ENCODE measurements at places on chromosomes 4 and X.

- no peak for DNase-seq
Measured at GRCh38 chr4:153159728-153160221, 44.5 kb upstream of the TRIM2 start.

GRCh38 chrX:153832728-153833127, 2.4 kb upstream of the PDZD4 start:
- no peak for DNase-seq

DNA sequence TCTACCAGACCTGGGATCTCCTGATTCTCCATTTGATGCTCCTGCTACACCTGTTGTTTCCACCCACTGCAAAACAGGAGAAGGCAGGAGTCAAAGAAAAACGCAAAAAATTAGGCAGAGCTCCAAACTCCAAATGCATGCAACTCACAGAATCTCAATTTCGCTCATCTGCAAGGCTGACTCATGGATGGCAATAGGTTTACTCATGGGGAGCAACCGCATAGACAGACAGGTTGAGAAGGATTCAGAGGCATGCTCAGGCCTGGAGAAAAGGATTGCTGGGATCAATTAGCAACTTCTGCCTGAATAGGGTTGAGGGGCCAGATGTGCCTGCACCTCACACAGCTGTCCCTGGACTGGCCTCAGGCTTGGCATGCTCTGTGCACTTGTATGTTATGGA, 231.0 kb downstream of the LDB2 start:
- DNase-seq, result peak; percentile 72

DNA sequence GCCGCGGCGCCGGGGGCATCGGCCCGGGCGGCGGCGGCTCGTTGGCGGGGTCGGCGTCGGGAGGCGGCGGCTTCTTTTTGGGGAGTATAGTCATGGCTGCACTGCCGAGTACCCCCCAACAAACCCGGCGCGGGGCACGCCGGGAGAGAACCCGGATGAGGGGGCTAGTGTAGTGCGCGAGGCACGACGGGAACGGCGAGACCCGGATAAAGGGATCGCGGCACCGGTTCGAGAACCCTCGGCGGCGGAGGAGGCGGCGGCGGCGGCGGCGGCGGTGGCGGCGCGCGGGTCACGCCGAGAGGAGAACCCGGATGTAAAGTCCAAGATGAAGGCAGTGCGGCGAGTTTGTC, at the start of gene OTUD5:
OTUD5 (minus strand) TSS at position 131 of the 350 bp plus-strand sequence; CDS start at position 94, 37 bp downstream.
- DNase-seq, result no peak

GRCh38 chr4:48979914-48980579, 6.0 kb upstream of the CWH43 start:
- no peak for DNase-seq

- DNase-seq, result no peak
Measured at GRCh38 chr4:9919047-9919446, 102.2 kb downstream of the SLC2A9 start.

DNA sequence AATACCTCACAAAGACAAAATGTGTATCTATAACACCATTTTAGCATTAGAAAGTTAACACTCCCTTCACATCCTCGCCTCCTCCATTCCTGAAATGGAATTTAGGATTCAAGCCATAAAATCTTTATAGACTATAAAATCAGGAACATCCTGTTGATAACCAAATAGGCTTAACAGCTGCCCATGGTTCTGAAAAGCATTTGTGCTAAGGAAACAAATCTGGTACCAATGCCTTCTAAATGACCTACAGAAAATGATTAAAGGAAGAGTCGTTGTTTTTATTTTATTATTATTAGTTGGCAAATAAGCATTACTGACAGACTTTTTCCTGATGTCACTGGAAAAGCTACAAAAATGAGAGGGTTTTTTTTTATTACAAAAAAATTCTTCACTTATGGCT, 79.8 kb downstream of the PAPSS1 start:
- DNase-seq, result no peak

DNA sequence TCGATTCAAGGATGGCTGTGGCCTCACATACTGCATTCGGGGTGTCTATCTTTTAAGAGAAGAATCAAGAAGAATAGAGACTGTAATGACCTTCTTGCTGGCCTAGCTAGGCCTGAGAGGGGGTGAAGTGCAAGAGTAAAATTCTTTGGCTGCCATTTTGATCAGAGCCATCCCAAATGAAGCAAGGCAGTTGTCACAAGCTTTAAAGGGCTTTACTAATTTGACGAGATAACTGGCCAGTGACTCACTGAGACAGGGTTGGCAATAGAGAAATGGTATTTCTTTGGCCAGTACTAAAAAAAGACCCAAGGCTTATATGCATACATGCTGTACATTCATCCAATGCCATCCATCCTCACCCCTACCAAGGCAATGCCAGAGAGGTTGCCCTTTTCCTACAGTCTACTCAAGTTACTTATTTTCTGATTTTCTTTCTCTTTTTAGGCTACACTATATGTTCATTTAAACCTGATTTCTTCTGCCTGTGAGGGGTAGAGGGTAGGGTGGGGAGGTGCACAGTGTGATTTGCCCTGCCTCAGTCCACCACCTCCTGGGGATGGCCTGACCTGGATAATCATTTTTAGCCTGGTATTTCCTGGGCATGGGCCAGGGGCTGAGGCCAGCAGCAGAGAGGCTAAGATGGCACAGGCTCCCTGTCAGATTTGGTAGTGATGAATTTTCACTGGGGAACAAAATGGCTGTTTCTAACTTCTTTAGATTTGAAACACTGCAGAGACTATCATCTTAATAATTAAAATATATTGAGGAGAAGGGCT, 32.2 kb downstream of the ATG4A start:
- DNase-seq, result no peak

DNA sequence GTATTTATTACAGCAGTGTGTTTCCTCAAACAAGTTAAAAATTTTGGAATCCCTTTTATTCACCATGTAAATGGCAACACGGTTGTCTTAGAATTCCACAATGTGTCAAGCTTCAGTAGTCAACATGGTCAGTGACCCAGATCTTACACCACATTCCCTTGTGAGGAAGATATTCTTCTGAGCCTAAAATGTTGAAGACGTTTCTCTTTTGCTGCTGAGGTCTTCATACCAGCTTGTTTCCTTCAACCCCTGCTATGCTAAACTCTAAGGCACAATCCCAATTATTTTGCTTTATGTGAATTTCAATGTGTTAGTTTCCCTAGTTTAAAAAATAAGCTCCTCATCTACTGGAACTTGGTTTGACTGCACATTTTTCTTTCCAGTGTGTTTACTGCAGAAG, 17.6 kb upstream of the LDB2 start:
- DNase-seq, result no peak

DNA sequence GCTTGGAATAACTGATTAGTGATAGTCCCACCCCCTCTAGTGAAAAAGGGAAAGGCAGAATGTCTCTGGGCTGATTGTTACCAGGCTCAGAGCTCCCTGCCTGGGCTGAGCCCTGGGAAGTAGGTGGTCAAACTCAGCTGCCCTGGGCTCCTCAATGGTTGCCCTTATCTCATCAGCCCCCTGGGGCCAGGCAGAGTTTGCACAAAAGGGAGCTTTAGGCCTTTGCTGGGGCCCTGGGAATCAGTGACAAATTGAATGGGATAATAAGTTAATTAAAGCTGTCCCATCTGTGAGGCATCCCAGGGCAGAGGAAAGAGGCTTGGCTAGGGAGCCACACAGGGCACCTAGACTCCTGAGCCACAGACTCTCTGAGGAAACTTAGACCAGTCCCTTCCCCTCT, 89.0 kb downstream of the EFNB1 start:
- no peak for DNase-seq

DNA sequence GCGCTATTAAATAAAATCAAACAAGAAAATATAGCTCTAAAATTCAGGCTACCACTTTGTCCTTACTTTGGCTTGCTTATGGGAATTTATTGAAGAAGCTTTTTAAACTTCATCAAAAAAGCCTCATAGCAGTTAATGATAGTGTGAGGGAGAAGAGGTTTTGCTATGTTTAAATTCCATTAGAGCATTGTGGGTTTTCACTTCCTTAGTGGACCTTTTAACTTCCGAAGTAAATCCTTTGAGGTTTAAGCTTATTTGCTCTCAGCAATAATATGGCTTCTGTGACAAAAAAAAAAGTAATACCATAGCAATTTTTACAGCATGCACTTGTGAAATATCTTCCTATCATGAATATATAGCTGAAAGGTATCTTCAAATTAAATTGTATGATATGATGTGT, 120.2 kb upstream of the NDST4 start:
- no peak for DNase-seq

DNA sequence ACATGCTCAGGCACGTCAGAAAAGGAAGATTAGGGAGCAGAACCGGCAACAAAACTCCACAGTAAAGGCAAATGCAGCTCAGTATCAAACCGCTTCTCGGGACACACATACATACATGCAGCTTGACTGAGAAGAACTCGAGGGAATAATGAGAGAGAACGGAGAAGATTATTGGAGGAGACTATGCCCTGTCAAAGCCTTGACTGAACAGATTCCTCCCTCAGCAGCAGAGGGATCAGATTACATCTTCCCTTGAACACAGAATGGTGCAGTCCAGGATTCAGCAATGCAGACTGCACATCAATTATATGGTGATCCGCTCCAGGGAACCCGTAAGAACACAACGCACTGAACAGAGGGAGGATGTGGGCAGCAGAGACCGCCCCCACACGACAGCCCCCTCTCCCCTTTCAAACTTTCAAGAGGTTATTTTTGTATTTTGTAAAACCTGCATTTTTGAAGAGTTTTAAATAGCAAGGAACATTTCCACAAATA, 183.2 kb downstream of the FBXW7 start:
- peak; percentile 77 for DNase-seq

DNA sequence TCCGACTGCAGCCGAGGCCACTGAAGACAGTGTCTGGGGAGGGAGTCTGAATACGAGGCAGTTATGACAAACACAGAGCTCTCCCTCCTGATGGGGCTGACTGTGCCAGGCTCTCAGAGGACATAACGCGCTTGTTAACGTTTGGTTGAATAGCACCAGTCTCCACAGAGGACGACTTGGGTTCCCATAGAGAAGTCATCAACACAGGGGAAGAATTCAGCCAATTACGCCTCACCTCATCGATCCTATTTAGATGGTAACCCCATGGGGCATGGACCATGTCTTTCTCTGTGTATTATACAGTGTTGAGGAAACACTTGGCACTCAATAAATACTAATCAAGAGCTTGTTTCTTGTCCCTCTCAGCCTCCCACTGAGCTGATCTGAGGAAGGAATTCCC, 642.6 kb upstream of the LCORL start:
- no peak for DNase-seq

DNA sequence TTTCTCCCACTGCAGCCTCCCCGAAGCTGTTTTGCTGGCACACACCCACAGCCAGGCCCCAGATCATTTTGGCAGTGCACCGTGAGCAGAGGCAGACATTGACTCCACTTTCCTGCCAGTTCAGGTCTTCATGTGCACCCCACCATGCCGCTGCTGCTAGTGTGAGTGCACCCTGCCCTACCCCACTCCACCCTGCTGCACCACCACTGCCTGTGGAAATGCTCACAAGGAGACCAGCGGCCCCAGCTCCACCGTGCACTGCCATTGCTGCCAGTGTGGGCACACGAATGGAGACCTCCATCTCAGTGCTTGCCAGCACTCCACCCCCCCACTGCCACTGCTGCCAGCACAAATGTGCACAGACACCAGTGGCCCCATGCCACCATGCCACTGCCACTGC, 277.6 kb upstream of the ZC4H2 start:
- DNase-seq, result no peak

GRCh38 chr4:35038079-35038805, 1206.1 kb downstream of the ARAP2 start:
- DNase-seq, result no peak

Data from AG09319 (cell line).